ENCODE measurements at places on chromosomes 6 and 20.

GRCh38 chr20:45833030-45833882 lies at the start of gene SNX21:
TSS of gene SNX21 (plus strand) at chr20:45833799. CDS start at chr20:45833920, 121 bp downstream.
- DNase-seq: peak; percentile 13

DNA sequence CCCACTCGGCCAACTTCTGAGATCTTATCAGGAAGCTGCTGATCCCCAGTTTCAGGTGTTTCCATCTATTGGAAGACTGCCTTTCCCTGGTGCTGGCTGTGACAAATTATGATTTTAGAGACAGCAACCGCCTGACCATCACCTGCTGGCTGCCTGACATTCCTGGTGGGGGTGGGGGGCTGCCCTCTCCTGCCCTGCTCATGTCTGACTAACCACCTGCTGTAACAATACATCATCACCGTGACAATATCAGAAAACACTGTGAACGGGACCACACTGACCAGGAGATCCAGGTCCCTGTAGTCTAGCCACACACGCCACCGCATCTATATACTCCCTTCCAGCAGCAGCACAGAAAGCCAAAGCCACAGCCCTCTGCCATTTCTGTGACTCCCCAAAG lies 537.5 kb downstream of the QKI start:
- no peak for DNase-seq

- no peak for DNase-seq
These were observed 125.9 kb downstream of the EDN1 start for GRCh38 chr6:12415980-12416598.

GRCh38 chr20:47980336-47981177 lies 195.3 kb upstream of the SULF2 start:
- DNase-seq: no peak

DNA sequence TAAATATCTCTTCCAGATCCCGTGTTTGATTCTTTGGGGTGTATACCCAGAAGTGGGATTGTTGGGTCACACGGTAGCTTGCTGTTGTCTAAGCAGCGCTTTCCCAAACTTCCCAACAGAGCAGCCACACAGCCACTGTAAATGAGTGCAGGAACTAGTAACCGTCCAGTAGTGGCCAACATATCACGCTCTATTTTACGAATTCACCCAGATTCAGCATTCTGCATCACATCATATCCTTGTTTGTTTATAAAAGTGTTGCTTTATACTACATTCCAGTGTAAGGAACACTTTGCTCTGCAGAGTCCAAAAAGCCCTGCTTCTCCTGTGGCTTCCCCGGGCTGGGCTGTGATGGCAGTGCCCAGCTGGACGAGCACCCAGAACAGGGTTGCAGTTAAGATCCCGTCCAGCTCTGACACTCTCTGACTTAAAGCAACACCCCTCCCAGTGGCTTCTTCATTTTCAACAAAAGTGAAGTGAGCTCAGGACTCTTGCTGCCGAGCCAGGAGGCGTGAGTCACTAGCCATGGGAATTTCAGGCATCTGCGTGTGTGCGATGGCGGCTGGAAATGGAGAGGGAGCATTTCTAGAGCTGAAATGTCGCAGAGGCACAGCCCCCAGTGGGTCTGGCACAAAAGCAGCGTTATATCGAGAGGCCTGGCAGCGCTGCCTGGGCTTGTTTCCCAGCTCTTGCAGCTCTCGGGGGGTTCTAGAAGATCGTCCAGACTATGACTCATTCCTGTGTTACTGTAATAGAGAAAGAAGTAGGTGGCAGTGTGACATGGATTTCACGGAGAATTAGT lies 216.3 kb upstream of the ECI2 start:
- no peak for DNase-seq

DNA sequence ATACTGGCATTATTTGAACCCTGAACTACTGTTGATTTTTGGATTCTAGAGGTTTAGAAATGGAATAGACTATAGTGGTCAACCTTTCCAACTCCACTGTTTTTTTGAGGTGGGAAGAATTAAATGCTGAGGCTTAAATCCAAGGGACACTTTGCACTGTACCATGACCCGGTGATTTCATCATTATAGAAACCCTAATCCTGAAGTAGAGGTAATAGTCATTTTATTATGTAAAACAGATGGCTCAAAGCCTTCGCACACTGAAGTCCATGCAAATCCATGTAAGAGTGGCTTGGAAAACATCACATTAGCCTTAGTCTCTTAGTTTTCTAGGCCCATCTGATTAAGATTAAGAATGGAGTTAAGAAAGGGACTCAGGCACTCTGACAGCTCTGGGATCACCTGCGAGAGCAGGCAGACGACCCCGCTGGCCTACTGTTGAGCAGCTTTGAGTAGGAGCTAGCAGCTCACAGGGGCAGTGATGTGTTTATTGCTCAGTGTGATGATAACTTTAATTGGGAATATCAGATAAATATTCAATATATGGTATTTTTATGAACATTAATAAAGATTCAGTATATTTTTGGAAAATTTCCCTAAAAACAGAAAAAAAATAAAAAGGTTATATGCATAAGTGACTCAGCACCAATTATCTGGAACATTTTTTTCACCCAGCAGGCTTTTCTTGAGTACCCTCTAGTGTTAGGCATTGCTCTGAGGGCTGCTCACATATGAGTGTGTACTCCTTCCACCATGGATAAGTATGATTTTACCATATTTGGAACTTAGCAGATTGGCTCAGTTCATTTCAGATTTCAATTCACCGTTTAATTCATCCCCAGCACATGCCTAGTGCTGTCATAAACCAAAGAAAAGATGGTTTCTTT lies 13.4 kb downstream of the SLX4IP start:
- no peak for DNase-seq

DNA sequence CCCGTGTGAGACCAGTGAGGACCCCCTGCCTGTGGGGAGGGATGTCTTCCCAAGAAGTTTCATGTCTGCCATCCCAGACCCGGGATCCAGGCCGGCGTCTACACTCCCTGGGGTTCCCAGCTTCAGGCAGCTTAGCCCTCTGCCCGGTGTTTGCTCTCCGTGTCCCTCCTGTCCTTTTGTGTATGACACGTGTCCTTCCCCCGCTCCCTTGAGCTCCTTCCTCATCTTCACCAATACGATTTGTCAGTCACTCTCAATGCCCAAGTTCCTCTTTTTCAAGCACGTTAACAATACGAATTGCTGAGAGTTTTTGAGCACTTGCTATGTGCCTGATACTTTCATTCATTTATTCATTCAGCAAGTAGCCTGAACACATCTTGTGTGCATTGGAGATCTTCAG lies 115.6 kb upstream of the PTPN1 start:
- no peak for DNase-seq

GRCh38 chr20:15643713-15644112 lies 929.5 kb downstream of the KIF16B start:
- DNase-seq: no peak

DNA sequence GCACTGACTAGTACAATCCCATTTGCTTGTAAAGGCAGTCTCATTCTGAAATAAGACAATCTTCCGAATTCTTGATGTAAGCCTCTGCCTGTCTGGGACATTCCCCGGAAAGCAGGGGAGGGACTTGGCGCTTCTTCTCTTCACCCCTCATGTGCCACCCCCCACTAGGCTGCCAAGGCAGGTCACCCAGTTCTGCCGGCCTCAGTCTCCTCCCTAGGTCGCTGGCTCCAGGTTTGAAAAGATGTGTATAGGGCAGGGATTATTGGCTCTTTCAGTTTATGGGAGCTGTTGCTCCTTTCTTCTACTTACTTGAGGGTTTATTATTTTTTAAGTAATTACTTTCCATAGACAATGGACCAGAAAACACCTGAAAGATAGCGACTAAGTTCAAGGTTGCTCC lies 158.1 kb upstream of the RPS6KA2 start:
- DNase-seq: no peak

- no peak for DNase-seq
These were observed 214.3 kb downstream of the ZMYND8 start for GRCh38 chr20:47141941-47142773.

- DNase-seq: no peak
These were observed 25.9 kb downstream of the LYRM4 start for GRCh38 chr6:5234874-5235273.

GRCh38 chr20:33132513-33133372 lies 35.2 kb upstream of the BPIFA2 start:
- DNase-seq: no peak

DNA sequence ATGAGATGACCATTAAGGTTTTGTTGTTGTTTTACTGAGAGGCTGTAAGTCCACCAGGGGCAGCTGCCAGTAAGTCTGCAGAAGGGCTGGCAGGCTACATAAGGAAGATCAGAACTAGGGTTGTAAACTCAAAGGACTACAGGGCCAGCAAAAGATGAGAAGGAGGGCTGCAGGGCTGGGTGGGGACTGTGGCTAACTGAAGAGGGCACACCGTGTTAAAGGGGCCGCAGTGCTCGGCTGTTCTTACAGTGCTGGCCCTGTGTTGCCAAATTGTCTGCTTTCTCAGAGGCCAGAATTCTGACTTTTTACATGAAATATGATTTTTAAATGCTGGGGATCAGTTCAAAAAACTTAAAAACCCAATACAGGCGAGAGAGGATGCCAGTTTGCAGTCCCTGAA lies 25.5 kb upstream of the ZNF318 start:
- no peak for DNase-seq

DNA sequence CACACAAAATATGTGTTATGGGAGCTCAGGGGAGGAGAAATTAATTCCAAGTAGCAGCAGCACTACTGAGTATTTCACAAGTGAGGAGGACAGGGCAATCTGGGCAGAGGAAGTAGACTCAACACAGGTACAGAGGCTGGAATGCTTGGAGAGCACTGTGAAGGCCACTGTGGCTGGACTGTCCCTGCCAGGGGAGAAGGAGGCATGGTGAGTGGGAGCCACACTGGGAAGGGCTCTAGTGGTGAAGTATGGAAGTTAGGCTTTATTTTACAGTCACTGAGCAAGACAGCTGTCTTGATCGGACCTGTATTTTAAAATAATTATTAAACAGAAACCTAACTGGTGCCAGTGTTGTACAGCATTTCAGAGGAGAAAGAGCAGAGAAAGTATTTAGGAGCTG lies 28.8 kb downstream of the FAM229B start:
- DNase-seq: no peak

- no peak for DNase-seq
These were observed 10.1 kb downstream of the EZR start for GRCh38 chr6:158808941-158809678.

DNA sequence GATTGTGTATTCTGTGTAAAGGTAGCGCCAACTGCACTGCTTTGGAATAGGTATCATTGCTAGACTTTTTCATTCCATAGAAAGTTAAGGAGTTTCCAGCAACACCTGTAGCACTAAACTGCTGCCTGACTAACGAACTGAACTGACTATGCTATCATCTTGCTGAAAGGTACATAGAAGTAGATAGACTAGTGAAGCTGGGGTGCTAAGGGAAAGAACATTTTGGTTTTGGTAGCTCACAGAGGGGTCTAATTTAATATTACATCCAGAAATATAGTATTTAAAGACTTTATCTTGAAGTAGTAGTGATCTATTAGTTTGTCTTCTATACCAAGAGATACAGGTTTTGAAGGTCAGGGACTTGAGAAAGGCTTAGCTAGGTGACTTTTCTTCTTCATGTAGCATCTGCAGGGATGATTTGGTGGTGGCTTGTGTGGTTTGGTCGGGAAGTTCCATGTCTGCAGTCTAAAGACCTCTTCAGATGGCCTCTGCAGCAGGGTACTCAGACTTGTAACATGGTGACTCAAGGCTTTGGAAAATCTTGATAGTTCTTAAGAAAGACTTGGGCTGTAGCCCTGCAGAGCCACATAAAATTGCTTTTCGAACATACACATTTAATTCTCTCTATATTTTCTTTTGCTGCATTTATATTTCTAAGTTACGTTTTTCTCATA lies 10.2 kb downstream of the SENP6 start:
- DNase-seq: peak; percentile 31

GRCh38 chr6:25223490-25223991 lies 55.6 kb upstream of the CARMIL1 start:
- DNase-seq: peak; percentile 32

- DNase-seq: no peak
These were observed 43.1 kb upstream of the RNF182 start for GRCh38 chr6:13881621-13882165.

DNA sequence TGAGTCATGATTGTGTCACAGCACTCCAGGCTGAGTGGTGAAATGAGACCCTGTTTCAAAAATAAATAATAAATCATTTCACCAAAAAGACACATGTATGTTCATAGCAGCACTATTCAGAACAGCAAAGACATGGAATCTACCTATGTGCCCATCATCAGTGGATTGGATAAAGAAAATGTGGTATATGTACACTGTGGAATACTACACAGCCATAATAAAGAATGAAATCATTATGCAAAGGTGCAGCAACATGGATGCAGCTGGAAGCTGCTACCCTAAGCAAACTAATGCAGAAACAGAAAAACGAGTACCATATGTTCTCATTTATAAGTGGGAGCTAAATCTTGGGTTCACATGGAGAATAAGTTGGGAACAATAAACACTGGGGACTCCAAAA lies 33.1 kb downstream of the ZNF451 start:
- no peak for DNase-seq

GRCh38 chr6:91013511-91013910 lies 426.6 kb upstream of the MAP3K7 start:
- DNase-seq: no peak

- peak; percentile 89 for DNase-seq
These were observed 23.6 kb downstream of the VPS52 start for GRCh38 chr6:33247977-33248642.

DNA sequence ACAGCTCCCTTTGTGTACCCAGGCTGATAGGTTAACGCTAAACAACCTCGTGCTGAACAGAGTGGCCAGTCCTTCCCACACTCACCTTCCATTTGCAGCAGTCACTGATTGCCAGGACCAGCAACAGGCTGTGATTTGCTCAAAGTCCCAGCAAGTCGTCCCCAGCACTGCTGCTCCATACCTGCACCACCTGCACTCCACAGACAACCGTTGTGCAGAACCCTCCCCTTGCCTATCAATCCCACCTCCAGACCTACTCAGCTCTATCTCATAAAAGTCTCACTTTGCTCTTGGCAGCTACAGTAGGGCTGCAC lies 43.1 kb upstream of the SCML4 start:
- no peak for DNase-seq

DNA sequence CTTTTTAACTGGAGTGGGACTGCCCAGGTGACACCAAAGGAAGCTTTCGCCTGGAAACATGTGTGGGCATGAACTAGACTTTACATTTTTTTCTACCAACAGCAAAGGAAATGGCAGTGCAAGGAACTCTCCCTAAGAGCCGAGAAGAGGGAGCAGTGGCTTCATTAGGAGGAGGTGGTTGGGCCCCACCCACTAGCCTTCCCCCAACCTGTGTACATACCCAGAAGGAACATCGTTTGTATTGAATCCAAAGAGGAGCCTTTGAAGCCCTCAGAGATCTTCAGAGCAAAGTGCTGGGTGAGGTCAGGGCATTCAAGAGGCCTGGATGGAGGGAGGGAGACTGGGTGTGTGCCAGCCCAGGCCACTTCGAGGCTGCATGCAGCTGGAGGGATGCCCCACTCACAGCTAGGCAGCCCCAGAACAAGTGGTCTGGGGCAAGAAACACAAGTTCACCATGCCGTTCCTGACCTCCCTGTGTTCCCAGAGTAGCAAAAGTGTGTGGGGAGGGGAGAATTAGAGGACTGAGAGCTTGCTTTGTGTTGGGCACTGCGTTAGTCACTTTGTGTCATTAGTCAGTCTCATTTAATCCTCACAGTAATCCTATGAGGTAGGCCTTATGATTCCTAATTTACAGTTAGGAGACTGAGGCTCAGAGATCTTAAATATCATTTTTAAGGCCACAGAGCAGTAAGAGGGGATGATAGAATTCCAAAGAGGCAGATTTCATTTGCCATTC lies 191.6 kb upstream of the SUPT3H start:
- DNase-seq: no peak

All from stimulated activated CD4-positive, alpha-beta T cell treated with anti-CD3 and anti-CD28 coated beads, Interleukin-12 subunit alpha, Interleukin-12 subunit beta, amount 100 ng/mL, for 48 hours (primary cell).